WERI-Rb-1 (cell line): ENCODE measurements at places on chromosomes 1 and 21.
A peak's percentile ranks its signal among the peaks of the same experiment; 100 is the strongest.

- no peak for DNase-seq
Measured at GRCh38 chr1:218743861-218744505, 398.8 kb downstream of the TGFB2 start.

DNA sequence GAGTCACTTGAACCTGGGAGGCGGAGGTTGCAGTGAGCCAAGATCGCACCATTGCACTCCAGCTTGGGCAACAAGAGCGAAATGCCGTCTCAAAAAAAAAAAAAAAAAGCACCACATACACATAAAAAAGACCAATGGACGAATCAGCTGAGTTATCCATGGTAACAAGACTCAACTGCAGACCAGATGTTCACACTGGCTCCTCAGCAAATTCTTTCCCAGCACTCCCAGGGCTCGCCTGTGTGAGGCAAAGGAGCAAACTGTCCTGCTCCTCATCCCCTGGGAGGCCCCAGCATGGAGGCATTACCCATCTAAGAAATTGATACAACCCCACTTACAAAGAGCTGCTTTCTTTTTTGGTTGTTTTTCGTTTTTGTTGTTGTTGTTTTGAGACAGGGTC is 3.1 kb downstream of the TMEM234 start:
- no peak for DNase-seq

DNA sequence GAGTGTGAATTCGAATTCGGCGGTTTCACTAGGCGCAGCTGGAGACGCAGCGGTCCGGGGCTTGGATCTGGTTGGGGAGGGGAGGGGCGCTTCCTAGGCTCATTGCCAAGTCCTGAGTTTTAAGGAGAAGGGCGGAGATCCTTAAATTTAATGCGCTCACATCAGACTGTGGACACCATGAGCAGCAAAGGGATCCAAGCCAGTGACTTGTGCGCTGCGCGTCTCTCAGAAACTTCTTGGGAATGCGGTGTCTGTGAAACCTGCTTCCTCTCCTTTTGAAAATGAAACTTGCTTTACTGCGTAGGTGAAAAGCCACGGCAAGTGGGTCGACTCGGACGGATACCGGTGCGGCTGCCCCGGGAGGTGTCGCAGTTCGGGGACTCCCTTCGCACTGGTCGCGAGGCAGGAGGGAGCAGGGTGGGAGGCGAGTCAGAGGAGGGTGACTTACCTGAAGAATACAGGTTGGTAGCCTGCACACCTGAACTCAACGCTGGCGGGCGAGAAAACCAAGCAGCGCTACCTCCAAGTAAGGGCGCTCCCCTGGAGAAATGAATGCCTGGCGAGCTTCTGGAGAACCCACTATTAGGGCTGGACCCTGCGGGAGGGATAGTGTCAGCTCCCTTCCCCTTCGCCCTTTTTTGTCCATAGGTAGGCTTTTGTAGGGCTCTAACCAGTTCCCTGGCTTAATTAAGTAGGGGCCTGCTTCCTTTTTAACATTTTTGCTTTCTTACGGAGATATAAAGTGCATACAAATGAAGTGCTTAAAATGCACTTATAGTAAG is 992 bp downstream of the TENT5C start:
- no peak for DNase-seq

- no peak for DNase-seq
Measured at GRCh38 chr21:31660591-31660990, 1.1 kb downstream of the SOD1 start.

GRCh38 chr1:198387587-198387986 is 152.9 kb downstream of the ATP6V1G3 start:
- no peak for DNase-seq

DNA sequence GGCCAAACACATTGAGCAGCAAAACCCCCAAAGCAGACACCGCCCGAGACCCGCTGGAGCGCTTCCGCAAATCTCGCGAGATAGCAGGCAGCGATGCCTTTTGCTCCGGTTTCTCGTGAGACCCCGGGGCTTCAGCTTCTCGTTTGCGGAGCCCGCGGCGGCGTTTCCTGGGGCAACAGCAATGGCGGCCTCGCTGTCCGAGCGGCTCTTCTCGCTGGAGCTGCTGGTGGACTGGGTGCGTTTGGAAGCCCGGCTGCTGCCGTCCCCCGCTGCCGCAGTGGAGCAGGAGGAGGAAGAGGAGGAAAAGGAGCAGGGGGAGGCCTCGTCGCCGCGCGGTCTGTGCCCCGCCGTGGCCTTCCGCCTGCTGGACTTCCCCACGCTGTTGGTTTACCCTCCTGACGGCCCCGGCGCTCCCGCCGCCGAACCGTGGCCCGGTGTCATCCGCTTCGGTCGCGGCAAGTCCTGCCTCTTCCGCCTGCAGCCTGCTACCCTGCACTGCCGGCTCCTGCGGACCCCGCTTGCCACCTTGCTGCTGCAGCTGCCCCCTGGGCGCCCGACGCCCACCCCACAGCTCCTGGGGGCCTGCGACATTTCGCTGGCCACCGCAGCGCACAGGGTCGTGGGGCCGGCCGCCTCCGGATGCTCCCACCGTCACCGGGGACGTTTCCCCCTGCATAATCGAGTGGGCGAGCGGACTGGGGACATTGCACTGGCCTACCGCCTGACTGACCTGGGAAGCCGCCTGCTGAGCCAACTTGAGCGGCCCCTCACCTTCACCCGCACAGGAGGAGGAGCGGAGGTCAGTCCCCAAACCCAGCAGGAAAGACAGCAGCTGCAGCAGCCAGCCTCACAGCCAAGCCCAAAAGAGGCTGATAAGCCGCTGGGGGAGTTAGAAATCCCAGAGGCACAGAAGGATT is at the start of gene MAP10:
TSS of gene MAP10 (plus strand) at position 148 of the 917 bp plus-strand sequence. CDS start at position 182, 34 bp downstream.
- peak; percentile 67 for DNase-seq

DNA sequence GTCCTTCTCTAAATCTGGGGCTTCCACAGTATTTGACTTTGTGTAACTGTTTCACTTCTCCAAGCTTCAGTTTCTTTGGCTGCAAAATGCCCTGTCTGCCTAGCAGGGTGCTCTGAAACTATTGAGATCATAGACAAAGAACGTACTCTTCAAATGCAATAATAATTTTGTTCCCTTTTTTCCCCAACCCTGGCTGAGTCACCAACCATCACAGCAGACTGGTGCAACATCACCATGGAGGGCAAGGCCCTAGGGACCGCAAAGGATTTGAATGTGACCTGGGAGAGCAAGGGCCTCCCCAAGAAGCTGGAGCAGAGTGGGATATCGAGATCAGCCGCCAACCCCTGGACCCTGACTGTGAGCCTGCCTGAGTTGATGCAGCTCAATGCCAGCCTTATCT is 115.0 kb downstream of the FCRL5 start:
- no peak for DNase-seq

DNA sequence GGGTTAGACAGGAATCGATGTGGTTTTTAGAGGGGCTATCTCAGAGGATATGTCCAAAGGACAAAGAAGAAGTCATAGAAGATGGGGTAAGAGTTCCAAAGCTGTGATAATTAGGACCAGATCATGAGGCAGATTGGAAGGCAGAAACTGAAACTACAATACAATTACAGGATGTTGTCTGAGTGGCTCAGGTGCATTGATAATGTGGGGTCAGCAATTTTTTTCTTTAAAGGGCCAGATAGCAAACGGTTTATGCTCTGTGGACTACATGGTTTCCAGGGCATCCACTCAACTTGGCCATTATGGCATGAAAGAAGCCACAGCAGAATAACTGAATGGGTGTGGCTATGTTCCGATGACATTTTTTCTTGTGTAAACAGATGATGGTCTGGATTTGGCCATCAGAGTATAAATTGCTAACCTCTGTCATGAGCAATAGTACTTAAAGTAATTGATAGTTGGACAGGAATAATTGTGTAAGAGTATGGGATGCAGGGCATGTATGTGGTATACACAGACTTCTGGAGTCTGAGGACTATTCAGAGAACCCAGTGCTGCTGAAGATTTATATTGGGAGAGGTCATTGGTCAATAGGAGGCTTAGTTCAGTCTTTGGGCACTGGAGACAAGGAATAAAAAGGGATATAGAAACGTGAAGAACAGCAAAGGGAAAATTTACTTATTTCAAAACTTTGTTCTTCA is 198.4 kb upstream of the ADGRL4 start:
- DNase-seq, result no peak

- no peak for DNase-seq
Measured at GRCh38 chr1:33015216-33015615, 21.5 kb downstream of the AK2 start.

DNA sequence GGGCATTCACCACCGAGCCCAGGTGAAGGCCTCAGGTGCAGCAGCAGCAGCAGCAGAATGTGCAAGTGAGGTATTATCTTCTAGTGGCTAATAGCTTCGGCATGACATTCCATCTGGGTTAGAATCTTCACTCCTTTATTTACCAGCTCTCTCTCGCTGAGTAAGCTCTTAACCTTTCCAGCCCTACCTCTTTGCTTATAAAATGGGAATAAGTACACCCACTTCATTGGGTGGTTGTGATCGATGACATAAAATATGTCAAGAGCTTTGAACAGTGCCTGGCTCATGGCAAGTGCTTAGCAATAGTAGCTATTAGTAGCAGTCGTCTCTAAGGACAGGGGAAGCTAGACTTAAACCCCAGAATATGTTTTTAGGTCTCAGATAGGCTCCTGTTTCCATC is 149.5 kb downstream of the NOS1AP start:
- no peak for DNase-seq

DNA sequence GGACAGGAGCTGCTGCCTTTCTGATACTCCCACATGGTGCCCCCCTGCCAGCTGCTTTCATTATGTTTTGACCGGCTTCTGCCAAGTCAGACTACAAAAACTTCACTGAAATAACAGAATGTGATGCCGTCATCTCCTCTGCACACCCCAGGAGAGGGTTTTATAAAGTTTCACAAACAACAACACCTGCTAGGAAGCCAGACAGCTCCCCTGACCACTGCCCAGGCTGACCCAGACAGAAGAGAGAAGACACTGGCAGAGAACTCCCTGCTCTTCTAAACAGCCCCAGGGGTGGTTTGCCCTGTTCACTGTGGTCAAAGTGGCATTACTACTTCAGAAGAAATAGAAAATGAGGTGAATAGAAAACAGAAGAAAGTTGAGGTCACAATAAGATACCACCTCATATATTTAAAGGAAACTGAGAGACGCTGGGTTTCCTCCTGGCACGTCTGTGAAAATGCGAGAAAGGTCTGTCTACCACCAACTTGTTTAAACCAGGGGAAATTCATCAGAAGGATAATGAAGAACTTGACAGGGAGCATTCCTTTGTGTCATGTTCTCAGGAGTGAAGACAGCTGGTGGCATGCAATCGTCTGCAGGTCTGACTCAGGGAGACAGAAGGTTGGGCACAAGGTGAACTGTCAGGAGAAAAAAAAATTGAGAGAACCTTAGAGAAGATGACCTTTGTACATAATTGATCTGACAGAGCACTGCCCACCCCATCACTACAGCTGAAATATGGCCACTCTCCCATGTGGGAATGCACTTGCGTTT is 119.0 kb upstream of the NFIA start:
- no peak for DNase-seq
